GM03348 (cell line): ENCODE measurements at places on chromosomes 2 and 18.

DNA sequence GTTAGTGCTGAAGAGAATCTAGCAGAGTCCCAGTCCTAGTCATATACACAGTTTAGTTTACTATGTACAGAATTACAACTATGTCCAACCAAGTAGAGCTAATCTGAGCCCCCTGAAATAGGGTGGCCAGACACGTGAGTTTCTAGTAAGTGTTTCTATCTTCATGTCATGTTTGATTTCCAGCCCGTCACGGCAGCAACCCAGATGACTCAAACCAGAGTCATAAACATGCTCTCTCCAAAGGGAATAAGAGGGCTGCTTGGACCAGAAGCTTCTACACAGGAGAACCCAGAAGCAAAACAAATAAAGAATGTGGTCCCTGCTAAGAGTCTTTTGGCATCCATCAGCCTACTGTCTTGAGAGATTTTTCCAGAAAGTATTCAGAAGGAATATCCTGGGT, 64.9 kb upstream of the WIPF1 start:
- peak; percentile 70 for DNase-seq

- DNase-seq = no peak
Measured at GRCh38 chr2:34353509-34354113, 754.5 kb upstream of the FAM98A start.

DNA sequence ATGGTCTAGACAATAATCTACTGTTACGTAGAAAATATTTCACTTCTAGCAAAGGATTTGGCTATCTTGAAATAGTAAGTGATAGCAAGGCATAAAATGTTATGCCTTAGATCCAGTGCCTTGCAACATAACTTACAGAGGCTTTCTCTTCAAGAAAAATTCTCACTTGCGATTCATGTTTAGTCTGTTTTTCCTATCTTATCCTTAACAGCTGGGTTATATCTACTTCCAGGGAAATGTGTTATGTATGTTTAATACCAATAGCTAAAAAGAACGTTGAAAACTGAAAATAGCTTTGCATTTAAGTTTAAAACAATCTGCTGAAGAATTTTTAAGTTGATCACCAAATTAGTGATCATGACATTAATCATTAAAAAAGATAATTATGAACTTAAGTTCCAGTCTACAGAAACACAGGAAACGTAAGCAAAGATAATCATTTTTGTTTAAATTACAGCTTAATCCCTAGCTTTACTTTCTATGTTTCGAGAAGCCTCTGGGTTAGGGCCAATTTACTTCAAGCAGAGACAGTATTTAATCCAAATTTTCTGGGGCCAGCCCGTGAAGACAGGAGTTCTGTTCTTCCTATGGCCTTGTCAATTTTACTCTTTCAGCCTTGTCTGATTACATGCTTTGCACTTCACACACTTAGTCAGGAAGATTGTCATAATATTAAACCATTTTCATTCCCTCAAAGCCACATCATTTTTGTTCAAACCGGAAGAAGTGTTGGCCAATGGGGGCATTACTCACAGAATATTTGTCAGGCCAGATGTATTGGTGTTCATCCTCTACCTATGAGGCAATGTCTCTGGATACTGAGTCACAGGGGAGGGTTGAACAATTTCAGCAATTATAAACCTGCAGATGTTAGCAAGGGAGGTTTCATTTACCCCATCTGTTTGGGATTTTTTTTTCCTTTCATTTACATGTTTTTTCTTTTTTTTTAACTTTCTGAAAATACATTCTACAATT, 1132.9 kb upstream of the ZEB2 start:
- peak; percentile 68 for DNase-seq

- no peak for DNase-seq
Measured at GRCh38 chr18:80249217-80250093, 2.1 kb upstream of the PARD6G start.

- DNase-seq = no peak
Measured at GRCh38 chr2:197620133-197620532, 55.3 kb downstream of the RFTN2 start.

GRCh38 chr2:98806236-98806697, 75.3 kb upstream of the MGAT4A start:
- no peak for DNase-seq

GRCh38 chr2:166700079-166700478, 188.2 kb upstream of the XIRP2 start:
- no peak for DNase-seq

DNA sequence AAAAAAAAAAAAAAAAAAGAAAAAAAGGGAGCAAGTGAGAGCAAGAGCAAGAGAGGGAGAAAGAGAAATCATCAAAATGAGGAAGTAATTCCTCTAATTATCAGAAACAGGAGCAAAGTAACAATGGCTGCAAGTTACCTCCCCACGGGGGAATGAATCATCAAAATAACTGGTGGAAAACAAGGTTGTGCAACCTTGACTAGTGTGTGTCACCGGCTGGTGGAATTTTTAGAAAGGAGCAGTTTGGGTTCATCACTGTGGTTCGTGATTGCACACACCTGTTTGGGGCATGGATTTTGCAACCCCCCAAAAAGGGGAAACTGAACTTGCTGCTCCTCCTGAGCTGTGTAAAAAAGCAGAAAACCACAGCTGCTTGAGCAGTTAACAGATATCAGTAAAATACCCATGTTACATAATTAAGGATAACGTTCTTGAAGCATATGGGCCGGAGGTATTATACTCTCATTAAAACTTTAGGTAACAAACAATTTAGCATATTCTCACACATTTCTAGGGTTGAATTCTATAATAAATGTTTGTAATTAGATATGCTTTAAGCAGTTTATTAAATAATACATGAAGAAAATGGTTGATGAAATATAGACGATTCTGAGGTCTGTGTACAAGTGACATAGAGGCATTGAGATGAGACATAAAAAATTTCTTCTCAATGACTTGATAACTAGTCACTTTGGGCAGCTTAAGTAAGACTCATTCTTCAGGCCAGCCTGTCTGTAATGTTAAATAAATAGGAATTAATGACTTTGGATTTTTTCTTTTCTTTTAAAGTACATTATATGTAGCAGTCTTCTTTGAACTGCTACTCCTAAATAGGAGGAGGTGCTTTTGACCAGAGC, 184.2 kb upstream of the ZEB2 start:
- DNase-seq = peak; percentile 46

GRCh38 chr2:109155553-109156451, 26.8 kb downstream of the SH3RF3 start:
- no peak for DNase-seq

GRCh38 chr2:148503516-148503915, 141.0 kb upstream of the EPC2 start:
- DNase-seq = no peak

- DNase-seq = no peak
Measured at GRCh38 chr18:37805773-37806404, 240.3 kb upstream of the CELF4 start.

- no peak for DNase-seq
Measured at GRCh38 chr2:203820969-203821368, 46.6 kb upstream of the CTLA4 start.

DNA sequence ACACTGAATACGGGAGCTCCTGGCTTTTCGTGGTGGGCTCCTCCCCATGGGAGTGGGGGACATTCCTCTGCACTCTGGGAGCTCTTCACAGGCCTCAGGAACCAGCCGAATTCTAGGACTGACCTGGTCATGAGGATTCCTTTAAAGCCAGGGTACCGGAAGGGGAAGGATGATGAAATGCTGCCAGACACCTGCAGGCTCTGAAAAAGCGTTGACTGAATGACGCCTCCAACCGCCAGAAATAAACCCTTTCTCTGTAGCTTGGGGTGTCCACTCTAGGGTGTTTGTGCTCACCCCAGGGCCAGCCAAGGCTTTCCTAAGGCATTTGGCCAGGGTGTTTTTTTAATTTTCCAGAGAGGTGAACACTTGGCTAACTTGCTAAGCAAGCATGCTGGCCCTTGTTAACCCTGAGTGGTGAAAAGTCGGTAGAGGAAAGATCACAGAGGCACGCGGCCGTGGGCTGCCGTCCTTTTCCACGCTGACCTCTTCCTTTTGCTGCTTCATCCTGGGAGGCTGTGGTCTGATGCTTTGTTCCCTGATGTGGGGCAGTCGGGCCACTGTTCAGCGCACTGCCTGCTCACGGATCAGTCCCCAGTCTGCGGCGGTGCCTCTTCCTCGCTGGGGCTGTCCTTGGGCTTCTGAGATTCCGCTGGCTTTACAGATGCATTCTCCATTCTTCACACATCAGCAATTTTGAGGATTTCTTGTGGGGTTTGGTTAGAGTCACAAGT, 32.0 kb downstream of the IMPA2 start:
- no peak for DNase-seq

DNA sequence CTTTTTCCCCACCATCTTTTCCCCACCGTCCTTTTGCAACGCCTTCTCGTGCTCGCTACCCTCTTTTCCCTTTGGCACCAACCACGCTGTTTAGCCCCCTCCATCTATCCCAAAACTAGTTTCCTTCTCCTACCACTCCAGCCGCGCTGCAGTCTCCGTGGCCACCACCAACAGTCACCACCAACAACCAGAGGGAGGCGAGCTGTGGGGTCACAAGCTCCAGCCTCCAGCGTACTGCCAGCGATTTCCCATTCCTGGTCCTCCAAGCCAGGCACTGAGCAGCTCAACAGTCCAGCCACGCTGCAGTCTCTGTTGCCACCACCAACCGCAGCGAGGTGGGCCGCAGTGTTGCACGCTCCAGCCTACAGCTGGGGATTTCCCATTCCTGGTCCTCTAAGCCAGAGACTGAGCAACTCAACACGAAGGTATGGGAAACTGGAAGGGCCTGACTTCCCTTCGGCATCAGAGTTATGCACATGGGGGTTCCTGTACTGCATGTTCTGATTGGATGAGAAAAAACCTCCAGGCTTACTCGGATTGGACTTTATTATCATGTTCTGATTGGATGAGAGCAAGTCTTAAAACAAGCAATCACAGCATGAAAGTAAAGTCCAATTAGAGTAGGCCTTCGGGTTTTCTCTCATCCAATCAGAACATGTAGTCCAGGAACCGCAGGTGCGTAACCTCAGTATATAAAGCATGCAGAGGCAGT, 42.3 kb upstream of the IMP4 start:
- DNase-seq = no peak

DNA sequence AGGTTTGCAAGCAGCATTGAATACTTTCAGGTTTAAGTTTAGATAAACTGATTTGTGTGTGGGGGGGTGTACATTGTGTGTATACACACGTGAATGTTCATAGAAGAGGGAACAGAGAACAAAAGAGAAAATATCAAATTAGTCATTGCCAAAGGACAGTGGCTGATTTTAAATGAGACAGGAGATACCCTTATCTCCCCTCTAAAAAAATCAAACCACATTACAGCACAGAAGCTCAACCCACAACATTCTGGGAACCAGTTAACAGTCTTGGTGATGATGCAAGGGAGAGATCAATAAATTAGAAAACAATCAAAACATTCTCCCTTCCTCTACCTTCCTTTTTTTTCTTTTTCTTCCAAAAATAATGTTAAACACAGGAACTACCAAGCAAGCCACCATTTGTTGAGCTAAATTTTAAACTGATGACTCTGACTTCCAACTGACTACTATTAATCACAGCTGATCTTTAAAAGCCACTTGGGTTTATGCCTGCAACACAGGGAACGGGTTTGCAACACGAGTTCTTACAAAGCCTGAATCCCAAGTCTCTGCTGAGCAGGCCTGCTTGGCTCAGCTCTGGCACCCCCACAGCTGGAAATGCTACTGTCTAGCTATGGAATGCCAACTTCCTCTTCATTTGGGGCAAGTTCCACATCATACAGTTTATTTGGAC, 119.2 kb upstream of the ACVR1C start:
- DNase-seq = peak; percentile 72

DNA sequence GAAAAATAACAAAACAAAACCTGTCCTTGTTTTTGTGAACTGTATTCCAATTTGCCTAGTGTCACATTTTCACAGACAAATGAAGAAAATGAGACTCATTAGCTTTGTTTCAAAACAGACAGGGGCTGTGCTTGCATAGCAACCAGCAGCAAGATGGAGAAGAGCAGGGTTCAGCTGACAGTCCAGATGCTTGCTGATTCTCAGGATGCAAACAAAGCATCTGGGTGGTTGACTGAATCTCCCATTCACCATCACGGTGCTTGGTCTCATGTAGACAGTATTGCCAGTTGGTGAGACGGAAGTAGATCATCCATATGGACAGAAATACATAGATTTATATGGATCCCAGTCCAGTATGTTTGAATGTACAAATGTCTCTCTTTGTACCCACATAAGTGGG, 326.8 kb downstream of the CCDC85A start:
- DNase-seq = no peak

- DNase-seq = no peak
Measured at GRCh38 chr2:215760091-215760490, 253.3 kb downstream of the MREG start.

GRCh38 chr2:216492597-216493333, 5.9 kb upstream of the RPL37A start:
- peak; percentile 66 for DNase-seq

- no peak for DNase-seq
Measured at GRCh38 chr2:24855022-24855622, 61.9 kb downstream of the CENPO start.

GRCh38 chr18:28177828-28178635, 1.1 kb upstream of the CDH2 start:
- peak; percentile 93 for DNase-seq

- no peak for DNase-seq
Measured at GRCh38 chr18:41504316-41504715, 450.7 kb upstream of the PIK3C3 start.

DNA sequence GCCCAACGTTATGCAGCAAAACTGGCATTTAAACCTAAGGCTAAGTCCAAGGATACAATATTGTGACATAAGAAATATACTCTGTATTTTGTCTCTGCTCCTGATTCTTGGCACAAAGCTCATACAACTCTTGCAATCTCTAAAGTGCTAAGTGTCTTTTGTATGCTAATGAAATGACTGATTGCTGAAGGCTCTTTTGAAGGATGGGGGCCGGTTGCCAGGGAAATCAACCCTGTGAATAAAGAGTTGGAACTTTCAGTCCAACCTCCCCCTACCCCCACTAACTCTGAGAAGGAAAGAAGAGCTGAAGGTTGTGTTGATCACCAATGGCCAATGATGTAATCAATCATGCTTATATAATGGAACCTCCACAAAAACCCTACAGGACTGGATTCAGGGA, 40.3 kb downstream of the SESTD1 start:
- DNase-seq = no peak

DNA sequence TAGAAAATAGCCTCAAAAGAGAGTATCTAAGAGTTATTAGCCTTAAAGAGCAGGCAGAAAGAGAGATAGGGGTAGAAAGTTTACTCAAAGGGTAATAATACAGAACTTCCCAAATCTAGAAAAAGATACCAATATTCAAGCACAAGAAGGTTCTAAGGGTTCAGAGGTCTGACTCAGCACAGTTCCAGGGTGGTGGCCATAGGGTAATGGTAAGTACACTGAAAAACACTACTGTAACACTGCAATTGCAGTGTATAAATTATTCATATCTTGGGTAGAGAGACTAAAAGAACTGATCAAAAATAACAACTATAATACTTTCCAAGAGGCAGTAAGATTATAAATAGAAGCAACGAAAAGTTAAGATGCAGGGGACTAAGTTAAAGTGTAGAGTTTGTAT, 115.2 kb downstream of the ROCK1 start:
- no peak for DNase-seq

- no peak for DNase-seq
Measured at GRCh38 chr18:10430677-10431076, 23.8 kb upstream of the APCDD1 start.
